ENCODE measurements at places on chromosomes 12 and 14. TPM values are rescaled to one million over a fixed set of nuclear protein-coding genes. Genes with fewer than 3 reads are reported as not detected.

Gene TIGAR
- total RNA-seq = 2.0 TPM

Gene MYO1H
- total RNA-seq = not detected

Gene TCL1B
- not detected for total RNA-seq

Gene ZC3H14
- 53.5 TPM for total RNA-seq

Gene FBXO34
- total RNA-seq = 40.8 TPM

Gene CPNE6
- total RNA-seq = not detected

GRCh38 chr12:82414044-82414443 is 55.7 kb downstream of the METTL25 start:
- no peaks in the 10 kb centered on the region for H3K36me3 ChIP-seq
- H3K27ac ChIP-seq = no peak overlapping the region
- H3K4me1 ChIP-seq = no peaks in the 10 kb centered on the region

DNA sequence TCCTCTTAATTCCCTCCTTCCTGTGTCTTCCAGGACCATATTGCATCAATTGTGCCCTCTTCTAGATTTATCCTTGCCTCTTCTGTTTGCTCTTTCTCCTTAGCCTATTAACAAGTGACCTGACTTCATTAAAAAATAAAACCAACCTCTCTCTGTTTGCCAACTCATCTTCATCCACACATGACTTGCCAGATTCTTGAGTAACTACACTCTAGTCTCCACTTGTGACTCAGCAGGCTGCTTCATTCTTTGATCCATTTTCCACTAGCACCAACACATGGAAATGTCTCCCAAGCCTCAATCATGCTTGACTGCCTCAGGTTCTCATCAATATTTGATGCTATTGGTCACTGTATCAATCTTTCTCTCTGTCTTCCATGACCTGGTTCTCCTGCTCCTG is 492.4 kb upstream of the TMPO start:
- H3K27ac ChIP-seq = no peak overlapping the region
- no peaks in the 10 kb centered on the region for H3K27me3 ChIP-seq
- no peak for DNase-seq
- H3K36me3 ChIP-seq = no peaks in the 10 kb centered on the region
- H3K4me3 ChIP-seq = no peak overlapping the region
- H3K4me1 ChIP-seq = no peaks in the 10 kb centered on the region

- H3K27me3 ChIP-seq = no peaks in the 10 kb centered on the region
- no peaks in the 10 kb centered on the region for H3K36me3 ChIP-seq
- no peaks in the 10 kb centered on the region for H3K4me1 ChIP-seq
- H3K4me3 ChIP-seq = no peak overlapping the region
- H3K27ac ChIP-seq = no peak overlapping the region
- no peak for DNase-seq
Observed at GRCh38 chr12:8953773-8954402, 4.4 kb upstream of the M6PR start.

DNA sequence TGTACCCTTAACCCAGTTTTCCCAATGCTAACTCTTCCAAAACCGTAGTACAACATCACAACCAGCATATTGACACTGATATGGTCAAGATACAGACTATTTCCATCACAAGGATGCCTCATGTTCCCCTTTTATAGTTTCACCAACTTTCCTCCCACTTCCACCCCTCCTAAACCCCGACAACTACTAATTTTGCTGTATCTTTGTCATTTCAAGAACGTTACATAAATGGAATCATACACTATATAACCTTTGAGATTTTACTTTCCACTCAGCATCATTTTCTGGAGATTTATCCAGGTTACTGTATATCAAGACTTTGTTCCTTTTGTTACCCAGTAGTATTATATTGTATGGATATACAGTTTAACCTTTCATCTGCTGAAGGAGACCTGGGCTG is 88.9 kb downstream of the MED13L start:
- H3K4me3 ChIP-seq = no peak overlapping the region
- no peak overlapping the region for H3K27ac ChIP-seq
- H3K4me1 ChIP-seq = no peaks in the 10 kb centered on the region
- no peaks in the 10 kb centered on the region for H3K36me3 ChIP-seq
- no peaks in the 10 kb centered on the region for H3K27me3 ChIP-seq

GRCh38 chr14:100419856-100420255 is 96.7 kb downstream of the SLC25A47 start:
- no peaks in the 10 kb centered on the region for H3K27me3 ChIP-seq
- no peak for DNase-seq
- H3K27ac ChIP-seq = no peak overlapping the region
- no peaks in the 10 kb centered on the region for H3K4me1 ChIP-seq

- H3K27me3 ChIP-seq = no peaks in the 10 kb centered on the region
- no peak for DNase-seq
- H3K27ac ChIP-seq = no peak overlapping the region
- no peak overlapping the region for H3K4me3 ChIP-seq
- peaks cover 3% of the 10 kb centered on the region for H3K36me3 ChIP-seq
- H3K4me1 ChIP-seq = peaks cover 70% of the 10 kb centered on the region
Observed at GRCh38 chr12:56297400-56297799, 2.7 kb downstream of the CS start.

GRCh38 chr12:46005823-46006222 is 15.4 kb upstream of the SCAF11 start:
- no peak overlapping the region for H3K27ac ChIP-seq
- no peak for DNase-seq
- no peaks in the 10 kb centered on the region for H3K4me1 ChIP-seq
- no peaks in the 10 kb centered on the region for H3K36me3 ChIP-seq

DNA sequence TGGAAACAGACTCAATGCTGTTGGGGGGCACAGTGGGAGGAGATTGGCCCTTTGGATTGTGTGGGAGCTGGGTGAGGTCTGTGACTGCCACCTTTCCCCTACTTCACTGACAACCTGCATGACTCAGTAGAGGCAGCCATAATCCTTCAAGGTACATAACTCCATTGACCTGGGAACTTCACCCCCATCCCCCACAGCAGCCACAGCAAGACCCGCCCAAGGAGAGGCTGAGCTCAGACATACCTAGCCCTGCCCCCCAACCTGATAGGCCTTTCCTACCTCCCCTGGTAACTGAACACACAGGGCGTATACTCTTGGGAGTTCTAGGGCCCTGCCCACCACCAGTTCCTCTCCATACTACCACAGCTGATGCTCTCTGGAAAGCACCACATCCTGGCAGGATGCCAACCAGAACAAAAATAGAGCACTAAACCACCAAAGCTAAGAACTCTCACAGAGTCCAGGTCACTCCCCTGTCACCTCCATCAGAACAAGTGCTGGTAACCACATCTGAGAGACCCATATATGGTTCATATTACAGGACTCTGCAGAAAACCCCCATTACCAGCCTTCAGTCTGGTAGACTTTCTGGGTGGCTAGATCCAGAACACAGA is 703.9 kb downstream of the FSCB start:
- H3K27me3 ChIP-seq = no peaks in the 10 kb centered on the region
- no peak overlapping the region for H3K27ac ChIP-seq
- no peaks in the 10 kb centered on the region for H3K4me1 ChIP-seq
- no peak for DNase-seq
- H3K4me3 ChIP-seq = no peak overlapping the region

- no peaks in the 10 kb centered on the region for H3K4me1 ChIP-seq
- no peak overlapping the region for H3K27ac ChIP-seq
- H3K36me3 ChIP-seq = peaks cover 2% of the 10 kb centered on the region
- H3K27me3 ChIP-seq = no peaks in the 10 kb centered on the region
- no peak overlapping the region for H3K4me3 ChIP-seq
- no peak for DNase-seq
Observed at GRCh38 chr12:98660521-98660920, 15.4 kb downstream of the APAF1 start.

GRCh38 chr12:107283652-107284051 is 190.3 kb upstream of the CRY1 start:
- H3K27ac ChIP-seq = no peak overlapping the region
- no peak for DNase-seq
- no peaks in the 10 kb centered on the region for H3K27me3 ChIP-seq
- no peaks in the 10 kb centered on the region for H3K4me1 ChIP-seq

- no peak overlapping the region for H3K27ac ChIP-seq
- H3K4me1 ChIP-seq = peaks cover 7% of the 10 kb centered on the region
- no peak for DNase-seq
- H3K4me3 ChIP-seq = no peak overlapping the region
Observed at GRCh38 chr12:49939307-49939706, 11.2 kb upstream of the AQP2 start.

- DNase-seq = no peak
- H3K4me1 ChIP-seq = no peaks in the 10 kb centered on the region
- H3K4me3 ChIP-seq = no peak overlapping the region
- peaks cover 49% of the 10 kb centered on the region for H3K36me3 ChIP-seq
Observed at GRCh38 chr12:123986374-123986965, 13.5 kb downstream of the ZNF664 start.

DNA sequence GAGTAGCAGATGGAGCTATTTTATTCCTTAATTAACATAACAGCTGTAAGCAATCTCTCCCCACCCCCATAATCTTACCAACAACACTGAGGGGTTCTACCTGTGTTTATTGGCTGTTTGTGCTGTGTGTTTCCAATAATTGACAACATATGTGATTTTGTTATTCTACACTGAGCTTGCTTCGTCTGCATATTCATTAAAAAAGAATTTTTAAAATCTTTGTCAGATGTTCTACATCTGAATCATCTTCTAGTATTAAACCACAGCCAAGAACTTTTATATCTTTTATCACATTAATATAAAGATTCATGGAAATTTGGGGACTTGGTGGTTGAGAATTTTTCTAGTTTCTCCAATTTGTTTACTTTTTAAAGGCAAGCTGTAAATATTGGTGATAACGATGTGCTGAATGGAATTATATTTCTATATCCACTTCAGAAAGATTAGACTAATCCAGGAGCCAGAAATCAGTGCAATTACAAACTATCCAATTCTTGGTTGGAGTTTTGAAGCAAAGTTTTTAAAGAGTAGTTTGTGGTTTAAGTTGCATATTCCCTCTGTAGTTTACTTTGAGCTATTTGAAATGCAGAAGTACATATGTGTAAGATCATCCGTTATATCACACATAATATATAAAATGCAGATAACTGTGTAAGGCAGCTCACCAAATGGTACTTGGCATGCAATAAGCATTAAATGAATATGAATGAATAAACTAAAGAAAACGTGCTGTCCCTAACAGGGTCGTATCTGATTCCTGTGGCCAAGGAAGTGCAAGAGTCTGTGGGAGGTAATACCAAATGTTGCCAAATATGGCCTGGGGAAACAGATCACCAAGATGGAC is 206.9 kb downstream of the PELI2 start:
- H3K4me3 ChIP-seq = no peak overlapping the region
- H3K36me3 ChIP-seq = no peaks in the 10 kb centered on the region
- DNase-seq = no peak
- no peak overlapping the region for H3K27ac ChIP-seq
- no peaks in the 10 kb centered on the region for H3K4me1 ChIP-seq

GRCh38 chr12:2509137-2509536 is 285.6 kb upstream of the FKBP4 start:
- no peaks in the 10 kb centered on the region for H3K4me1 ChIP-seq
- H3K27ac ChIP-seq = no peak overlapping the region
- H3K27me3 ChIP-seq = no peaks in the 10 kb centered on the region
- no peak for DNase-seq
- no peak overlapping the region for H3K4me3 ChIP-seq
- no peaks in the 10 kb centered on the region for H3K36me3 ChIP-seq

DNA sequence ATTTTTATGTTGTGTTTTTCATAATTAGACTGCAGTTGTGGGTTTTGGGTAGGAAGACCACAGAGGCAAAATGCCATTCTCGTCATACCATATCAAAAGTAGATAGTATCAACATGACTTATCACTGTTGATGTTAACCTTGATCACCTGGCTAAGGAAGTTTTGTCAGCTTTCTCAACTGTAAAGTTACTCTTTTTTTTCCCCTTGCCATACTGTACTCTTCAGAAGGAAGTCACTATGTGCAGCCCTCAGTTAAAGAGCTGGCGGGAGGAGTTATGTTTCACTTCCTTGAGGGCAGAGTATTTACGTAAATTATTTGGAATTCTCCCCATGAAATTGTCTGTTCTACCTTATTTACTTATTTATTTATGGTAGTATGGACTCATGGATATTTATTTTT is 78.7 kb downstream of the PRORP start:
- H3K4me1 ChIP-seq = no peaks in the 10 kb centered on the region
- H3K27ac ChIP-seq = no peak overlapping the region
- H3K27me3 ChIP-seq = no peaks in the 10 kb centered on the region
- no peak for DNase-seq
- H3K36me3 ChIP-seq = no peaks in the 10 kb centered on the region
- no peak overlapping the region for H3K4me3 ChIP-seq

GRCh38 chr12:11812586-11813437 is 163.3 kb downstream of the ETV6 start:
- H3K27me3 ChIP-seq = no peaks in the 10 kb centered on the region
- H3K4me1 ChIP-seq = peaks cover 56% of the 10 kb centered on the region
- H3K4me3 ChIP-seq = peak overlapping the region; percentile 34
- no peak for DNase-seq
- H3K36me3 ChIP-seq = no peaks in the 10 kb centered on the region

DNA sequence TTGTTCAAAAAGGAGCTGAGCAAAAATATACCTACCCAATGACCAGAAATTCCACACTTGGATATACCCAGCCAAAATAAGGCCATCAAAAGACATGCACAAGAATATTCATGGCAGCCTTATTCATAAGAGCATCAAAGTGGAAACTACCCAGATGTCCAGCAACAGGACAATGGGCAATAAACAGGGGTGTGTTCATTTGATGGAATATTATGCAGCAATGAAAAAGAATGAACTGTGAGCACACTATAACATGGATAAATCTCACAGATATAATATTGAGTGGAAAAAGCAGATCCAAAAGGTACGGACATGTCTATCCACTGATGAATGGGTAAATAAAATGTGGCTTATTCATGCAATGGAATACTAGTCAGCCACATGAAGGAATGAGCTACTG is 209.2 kb upstream of the LHX5 start:
- H3K4me1 ChIP-seq = no peaks in the 10 kb centered on the region
- H3K27ac ChIP-seq = no peak overlapping the region
- DNase-seq = no peak
- H3K27me3 ChIP-seq = peaks cover 3% of the 10 kb centered on the region
- no peak overlapping the region for H3K4me3 ChIP-seq

DNA sequence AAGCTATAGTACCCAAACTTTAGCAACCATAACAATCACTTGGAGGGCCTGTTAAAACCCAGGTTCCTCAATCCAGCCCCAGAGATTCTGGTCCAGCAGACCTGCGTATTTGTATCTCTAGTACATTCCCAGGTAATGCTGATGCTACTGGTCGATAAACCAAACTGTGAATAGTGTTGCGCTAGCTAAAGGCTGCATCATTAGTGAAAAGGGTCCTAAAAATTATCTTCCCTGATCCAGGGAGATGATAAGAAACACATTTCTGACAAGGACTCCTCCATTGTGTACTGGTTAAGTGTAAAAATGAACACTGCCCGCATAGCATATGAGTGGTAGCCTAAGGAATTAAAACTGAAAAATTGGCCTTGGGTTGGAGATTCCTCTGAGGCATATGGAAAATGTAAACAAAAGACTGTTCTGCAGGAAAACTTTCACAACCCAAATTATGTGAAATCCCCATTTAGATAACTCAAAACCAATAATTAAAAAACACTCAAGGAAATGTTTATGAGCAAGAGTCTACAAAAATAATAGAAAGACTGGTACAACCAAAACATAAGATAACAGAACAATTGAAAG is 322.7 kb downstream of the CEP128 start:
- H3K4me1 ChIP-seq = no peaks in the 10 kb centered on the region
- H3K27ac ChIP-seq = no peak overlapping the region
- no peak for DNase-seq
- no peaks in the 10 kb centered on the region for H3K36me3 ChIP-seq

GRCh38 chr14:81018684-81019083 is 63.3 kb downstream of the TSHR start:
- DNase-seq = no peak
- no peak overlapping the region for H3K4me3 ChIP-seq
- no peaks in the 10 kb centered on the region for H3K27me3 ChIP-seq
- peaks cover 5% of the 10 kb centered on the region for H3K4me1 ChIP-seq
- peak overlapping the region; percentile 13 for H3K27ac ChIP-seq

GRCh38 chr12:68138480-68138879 is 21.1 kb downstream of the IFNG start:
- no peak overlapping the region for H3K4me3 ChIP-seq
- H3K27me3 ChIP-seq = no peaks in the 10 kb centered on the region
- H3K36me3 ChIP-seq = no peaks in the 10 kb centered on the region

All from tibial nerve (tissue), 4 donors.